ENCODE measurements at places on chromosomes 7 and 10.
A peak's percentile ranks its signal among the peaks of the same experiment; 100 is the strongest.

DNA sequence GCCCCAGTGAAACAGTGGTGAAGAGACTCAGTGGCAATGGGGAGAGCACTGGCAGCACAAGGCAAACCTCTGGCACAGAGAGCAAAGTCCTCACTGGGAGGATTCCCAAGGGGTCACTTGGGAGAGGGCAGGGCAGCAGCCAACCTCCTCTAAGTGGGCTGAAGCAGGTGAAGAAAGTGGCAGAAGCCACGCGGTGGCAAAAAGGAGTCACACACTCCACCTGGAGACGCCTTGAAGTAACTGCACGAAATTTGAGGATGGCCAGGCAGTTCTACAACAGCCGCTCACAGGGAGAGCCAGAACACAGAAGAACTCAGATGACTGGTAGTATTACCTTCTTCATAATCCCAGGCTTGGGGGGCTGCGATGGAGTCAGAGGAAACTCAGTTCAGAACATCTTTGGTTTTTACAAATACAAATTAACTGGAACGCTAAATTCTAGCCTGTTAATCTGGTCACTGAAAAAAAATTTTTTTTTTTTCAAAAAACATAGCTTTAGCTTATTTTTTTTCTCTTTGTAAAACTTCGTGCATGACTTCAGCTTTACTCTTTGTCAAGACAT, 574 bp upstream of the IL6 start:
- DNase-seq = peak; percentile 69

GRCh38 chr10:114329634-114330365, 74.5 kb downstream of the AFAP1L2 start:
- DNase-seq = no peak

DNA sequence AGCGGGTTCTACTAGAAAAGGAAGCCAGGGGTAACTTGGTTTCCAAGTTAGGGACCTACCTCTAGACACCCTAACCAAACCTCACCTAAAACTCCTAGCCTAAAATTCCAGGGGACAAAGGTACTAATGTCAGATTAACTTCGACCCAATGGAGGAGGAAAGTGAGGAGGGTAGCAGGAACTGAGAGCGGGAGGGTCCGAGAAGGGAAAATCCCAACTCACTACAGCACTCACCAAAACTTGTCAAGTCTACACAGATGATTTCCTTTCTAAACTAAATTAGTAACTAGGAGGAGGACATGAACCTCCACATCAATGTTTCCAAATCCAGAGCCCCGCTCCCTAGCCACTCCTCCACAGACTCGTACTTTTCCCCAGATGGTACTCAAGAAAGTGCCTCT, 22.6 kb downstream of the CHCHD3 start:
- no peak for DNase-seq

DNA sequence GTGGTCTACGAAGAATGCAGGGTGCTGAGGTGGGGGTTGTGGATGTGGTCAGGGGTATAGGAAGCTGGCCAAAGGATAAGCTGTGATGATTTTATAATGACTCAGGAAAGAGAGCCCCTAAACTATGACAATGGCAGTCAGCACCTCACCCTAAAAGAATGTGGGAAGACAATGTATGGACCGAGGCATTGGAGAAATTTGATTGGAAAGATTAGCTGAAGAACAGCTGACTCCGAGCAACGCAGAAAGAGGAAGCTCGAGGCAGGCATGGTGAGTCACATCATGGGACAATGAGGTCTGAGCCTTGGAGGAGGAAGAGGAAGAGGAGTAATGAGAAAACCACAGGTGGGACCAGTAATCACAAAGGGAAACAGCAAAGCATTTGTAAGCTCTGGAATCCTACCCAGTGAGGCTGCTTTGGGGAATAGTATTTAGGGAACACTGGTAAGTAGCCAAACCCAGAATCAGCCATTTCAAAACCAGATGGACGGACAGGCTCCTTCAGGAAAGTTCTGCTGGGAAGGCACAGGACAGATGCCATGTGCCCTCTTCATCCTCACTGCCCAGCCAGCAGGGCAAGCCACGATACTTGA, 295.4 kb downstream of the PRPF18 start:
- DNase-seq = no peak

- peak; percentile 33 for DNase-seq
These were observed 557 bp downstream of the BAG3 start for GRCh38 chr10:119651514-119652360.

DNA sequence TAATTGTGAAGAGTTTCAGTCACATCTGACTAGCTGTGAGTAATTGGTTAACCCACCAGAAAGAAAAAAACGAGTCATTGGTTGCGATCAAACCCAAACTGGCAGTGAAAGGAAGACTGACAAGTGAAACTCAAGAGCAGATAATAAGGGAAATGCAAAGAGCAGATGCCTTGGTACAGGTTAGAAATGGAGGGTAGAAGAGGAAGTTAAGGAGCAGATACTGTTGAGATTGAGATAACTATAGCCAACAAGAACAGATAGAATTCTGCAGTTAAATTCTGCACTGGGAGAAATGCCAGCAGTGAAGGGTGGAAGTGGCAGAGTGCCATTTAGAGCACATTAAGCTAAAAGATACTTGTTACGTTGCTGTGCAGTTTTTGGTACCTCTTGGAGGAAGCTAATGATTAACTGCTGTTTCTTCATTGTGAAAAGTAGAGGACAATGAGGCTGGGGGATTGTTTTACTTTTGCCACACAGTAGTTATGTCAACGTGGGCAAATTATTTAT, 65.8 kb downstream of the CDK13 start:
- no peak for DNase-seq

- no peak for DNase-seq
These were observed 51.7 kb downstream of the AKR1D1 start for GRCh38 chr7:138127996-138128395.

- no peak for DNase-seq
These were observed 2.5 kb downstream of the TES start for GRCh38 chr7:116212869-116213268.

DNA sequence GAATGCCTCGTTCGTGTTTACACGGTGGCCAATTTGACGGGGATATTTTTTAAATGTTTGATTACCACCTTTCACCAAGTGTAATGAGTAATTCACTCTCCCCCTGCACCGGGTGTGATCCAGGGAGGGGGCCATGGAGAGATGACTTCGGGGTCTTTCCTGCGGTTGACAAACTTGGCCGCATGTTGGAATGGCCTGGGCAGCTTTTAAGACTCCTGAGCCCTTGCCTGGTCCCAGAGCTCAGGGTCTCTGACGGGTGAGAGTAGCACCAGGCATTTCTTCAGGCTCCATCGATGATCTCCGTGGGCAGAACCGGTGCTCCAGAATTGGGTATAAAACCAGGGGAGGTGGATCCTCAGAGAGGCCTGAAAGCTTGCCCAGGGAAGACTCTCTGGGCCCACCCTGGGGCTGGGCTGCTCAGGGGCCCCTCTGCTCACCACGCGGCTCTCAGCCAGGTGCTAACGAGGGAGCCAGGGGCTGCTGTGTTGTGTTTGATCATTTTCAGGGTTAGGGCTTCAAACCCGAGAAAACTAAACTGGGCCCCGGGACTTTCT, 882 bp downstream of the ZNF282 start:
- peak; percentile 57 for DNase-seq

- no peak for DNase-seq
These were observed 6.6 kb downstream of the C10orf90 start for GRCh38 chr10:126663880-126664279.

DNA sequence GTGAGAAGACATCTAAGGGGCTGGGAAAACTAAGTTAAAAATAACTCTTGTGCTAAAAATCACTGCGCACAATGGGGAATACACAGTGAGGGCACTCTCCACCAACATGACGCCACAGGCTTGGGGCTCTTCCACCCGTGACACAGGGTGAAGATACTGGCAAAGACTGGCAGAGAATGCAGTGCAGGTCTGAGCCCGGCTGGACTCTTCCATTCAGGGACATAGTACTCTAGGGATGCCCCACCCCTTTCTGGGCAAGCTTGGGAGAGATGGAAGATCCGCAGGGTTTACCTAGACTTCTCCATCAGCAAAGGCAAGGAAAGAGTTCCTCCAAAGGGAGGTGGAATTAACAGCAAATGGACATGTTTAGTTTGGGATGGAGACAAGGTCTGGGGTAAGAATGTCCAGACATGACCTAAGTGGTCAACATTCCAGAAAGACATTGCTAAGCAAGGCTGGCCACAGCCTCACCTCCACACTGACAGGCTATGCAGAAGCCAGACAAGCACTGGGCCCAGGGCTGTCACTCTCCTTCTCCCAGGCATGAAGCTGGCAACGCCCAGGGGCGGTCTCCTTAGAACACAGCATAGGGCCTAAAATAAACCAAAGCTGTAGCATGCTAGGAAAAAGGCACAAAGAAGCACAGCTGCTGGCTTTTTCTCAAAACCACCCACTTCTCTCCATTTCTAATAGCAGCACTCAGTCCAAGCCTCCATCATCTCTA, 28.1 kb downstream of the XPNPEP1 start:
- DNase-seq = no peak

GRCh38 chr10:5266804-5267203, 70.2 kb downstream of the AKR1C4 start:
- DNase-seq = no peak

GRCh38 chr10:48332166-48332870, 25.8 kb downstream of the MAPK8 start:
- no peak for DNase-seq

DNA sequence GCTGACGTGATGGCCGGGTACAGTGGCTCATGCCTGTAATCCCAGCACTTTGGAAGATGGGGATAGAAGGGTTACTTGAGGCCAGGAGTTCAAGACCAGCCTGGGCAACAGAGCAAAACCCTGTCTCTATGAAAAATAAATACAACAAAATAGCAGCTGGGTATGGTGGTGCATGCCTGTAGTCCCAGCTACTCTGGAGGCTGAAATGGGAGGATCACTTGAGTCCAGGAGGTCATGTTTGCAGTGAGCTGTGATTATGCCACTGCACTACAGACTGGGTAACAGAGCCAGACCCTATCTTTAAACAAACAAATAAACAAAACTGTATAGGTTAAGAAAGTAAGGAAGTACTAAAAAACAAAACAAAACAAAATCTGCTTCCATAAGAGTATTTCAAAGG, 6.2 kb upstream of the CUL2 start:
- no peak for DNase-seq

- DNase-seq = no peak
These were observed 240.8 kb downstream of the ARHGAP12 start for GRCh38 chr10:31687663-31688482.

GRCh38 chr7:824081-824480, 8.2 kb upstream of the SUN1 start:
- DNase-seq = no peak

DNA sequence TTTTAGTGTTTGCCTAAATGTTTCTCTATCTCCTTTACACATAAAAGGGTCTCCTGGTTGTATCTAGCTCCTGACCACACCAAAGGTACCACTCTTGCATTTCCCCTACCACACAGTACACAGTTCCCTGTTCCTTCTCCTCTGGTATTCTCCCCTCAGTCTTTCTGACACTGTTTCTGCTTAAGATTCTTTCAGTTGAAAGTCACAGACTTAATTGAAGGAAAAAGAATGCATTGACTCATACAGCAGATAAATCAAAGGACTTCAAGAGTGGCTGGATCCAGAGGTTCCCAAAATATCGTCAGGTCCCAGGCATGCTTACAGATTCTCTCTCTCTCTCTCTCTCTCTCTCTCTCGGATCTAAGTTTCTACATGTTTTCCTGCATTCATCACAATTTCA, 185.6 kb upstream of the LRGUK start:
- DNase-seq = no peak

GRCh38 chr10:36779238-36779846, 346.1 kb upstream of the ANKRD30A start:
- no peak for DNase-seq

- DNase-seq = no peak
These were observed 397.6 kb downstream of the MAGI2 start for GRCh38 chr7:79055722-79056415.

DNA sequence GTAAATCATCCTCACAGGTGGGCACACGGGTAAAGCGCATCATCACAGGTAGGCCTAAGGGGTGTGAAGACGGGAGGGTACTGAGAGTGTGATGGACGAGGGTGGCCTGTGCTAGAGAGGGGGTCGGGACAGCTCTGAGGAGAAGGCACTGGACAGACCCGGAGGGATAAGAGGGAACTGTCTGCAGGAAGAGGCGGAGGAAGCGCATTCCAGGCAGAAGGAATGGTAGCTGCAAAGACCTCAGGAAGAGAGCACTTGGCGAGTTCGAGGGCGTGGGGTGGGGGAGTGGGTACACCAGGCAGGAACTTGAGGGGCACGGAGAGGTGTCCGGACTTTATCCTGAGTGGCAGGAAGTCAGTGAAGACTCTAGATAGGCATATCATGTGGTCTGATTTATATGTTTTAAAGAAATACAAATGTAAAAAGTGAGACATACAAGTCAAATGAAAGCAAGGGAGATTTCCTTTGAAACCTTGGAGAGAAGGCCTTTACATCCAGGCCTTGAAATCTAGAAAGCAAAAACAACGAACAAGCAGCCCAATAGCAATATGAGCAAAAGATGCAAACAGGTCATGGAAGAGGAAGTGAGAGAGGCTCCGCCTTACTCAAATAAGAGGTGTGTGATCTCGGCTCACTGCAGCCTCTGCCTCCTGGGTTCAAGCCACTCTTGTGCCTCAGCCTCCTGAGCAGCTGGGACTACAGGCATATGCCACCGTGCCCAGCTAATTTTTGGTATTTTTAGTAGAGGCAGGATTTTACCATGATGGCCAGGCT, 3.6 kb downstream of the LHPP start:
- DNase-seq = no peak

DNA sequence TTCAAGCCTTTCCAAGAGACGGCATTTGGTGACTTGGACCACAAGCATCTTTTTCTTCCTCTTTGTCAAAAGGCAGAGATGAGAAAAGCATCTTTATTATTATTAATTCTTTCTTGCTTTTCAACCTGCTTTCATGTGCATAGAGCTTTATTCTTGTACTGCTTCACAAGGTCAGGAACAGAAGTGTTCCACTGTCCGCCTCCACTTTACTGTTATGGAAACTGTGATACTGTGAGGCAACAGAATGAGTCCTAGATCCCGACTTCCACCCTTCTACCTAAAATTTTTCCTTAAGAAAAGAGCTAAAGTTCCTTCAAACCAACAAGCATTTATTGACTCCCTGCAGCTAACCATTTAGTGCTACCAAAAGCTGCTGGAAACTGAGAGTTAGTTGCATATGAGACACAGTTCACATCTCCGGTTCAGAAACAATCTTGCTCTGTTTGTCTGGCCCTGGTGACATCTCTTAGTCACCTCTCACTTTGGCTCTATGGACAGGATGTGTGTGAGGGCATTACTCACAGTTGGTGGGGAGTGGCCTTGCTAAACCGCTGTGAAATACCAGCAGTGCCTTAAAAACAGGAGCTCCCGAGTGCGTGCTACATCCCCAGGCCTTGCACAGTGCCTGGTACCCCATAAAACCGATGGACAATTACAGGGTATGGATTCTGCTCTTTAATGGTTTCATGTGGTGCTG, 77.1 kb upstream of the TRIL start:
- DNase-seq = peak; percentile 32

DNA sequence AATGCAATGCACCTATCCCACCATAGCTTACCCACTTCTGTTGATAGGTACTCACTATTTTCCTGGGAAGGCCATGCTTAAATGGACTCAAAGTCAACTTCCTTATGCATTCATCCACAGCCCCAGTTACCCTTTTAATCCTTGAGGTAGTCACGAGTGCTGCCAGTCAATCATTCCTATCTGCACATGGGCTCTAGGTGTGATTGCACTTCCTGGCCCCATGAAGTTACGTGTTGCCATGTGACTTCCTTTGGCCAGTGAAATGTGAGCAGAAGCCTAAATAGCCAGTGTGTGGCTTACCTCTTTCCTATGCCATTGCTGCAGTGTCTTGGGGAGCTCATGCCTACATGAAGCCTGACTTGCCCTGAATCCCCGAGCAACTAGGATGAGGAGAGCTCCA, 23.5 kb upstream of the EIF5AL1 start:
- DNase-seq = no peak

- peak; percentile 41 for DNase-seq
These were observed 30.1 kb downstream of the NUDCD3 start for GRCh38 chr7:44460325-44460724.
